Thymus (tissue), 14 donors: ENCODE measurements at places on chromosomes 2 and 18.

- no peaks in the 10 kb centered on the region for H3K27me3 ChIP-seq
- no peak for DNase-seq
- H3K36me3 ChIP-seq: no peaks in the 10 kb centered on the region
- H3K4me1 ChIP-seq: no peaks in the 10 kb centered on the region
These were observed 1.4 kb downstream of the COL3A1 start for GRCh38 chr2:188975497-188976102.

GRCh38 chr2:195486520-195486919 lies 170.5 kb upstream of the SLC39A10 start:
- H3K36me3 ChIP-seq: no peaks in the 10 kb centered on the region
- peaks cover 7% of the 10 kb centered on the region for H3K4me1 ChIP-seq
- H3K4me3 ChIP-seq: no peak overlapping the region
- no peak overlapping the region for H3K27ac ChIP-seq
- H3K27me3 ChIP-seq: no peaks in the 10 kb centered on the region

DNA sequence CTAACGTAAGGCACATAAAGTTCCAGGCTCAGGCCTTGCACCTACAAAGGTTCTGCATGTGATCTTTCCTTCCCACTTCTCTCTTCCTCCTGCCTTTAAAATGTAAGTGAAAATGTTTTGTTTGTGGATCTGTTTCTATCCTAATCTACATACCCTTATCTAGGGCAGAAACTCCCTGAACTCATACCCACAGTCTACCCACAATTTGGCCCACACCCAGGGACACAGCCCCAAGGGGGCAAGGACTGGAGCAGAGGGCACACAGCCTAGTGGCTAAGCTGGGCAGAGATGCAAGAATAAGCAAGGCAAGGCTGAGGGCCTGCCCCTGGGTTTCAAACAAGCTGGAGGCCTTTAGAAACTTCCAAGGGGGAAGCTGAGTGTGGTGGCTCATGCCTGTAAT lies 71.0 kb downstream of the HS1BP3 start:
- DNase-seq: no peak
- H3K27ac ChIP-seq: no peak overlapping the region
- H3K4me1 ChIP-seq: peaks cover 20% of the 10 kb centered on the region
- H3K27me3 ChIP-seq: no peaks in the 10 kb centered on the region

- no peak for DNase-seq
- no peaks in the 10 kb centered on the region for H3K27me3 ChIP-seq
- H3K4me1 ChIP-seq: peaks cover 11% of the 10 kb centered on the region
- peak overlapping the region; percentile 4 for H3K27ac ChIP-seq
- no peaks in the 10 kb centered on the region for H3K36me3 ChIP-seq
These were observed 73.7 kb downstream of the MEIS1 start for GRCh38 chr2:66508484-66509071.

DNA sequence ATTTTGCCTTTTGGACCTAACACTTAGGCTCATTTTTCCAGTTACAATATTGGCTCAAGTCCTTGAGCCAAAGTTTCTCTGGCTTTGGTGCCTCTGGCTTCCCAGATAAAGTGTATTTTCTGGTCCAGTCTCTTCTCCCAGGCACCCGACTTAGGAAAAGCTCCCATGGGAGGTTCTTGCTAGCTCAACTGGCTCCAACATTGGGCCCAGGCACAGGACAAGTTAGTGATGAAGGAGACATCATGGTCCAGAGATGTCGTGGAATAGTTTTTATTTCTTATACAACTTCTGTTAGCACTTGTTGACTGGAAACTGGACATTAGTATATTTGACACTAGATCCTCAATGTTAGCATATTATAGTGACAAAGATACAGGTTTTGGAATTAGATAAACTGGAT lies 8.2 kb upstream of the ZEB2 start:
- no peak for DNase-seq
- peaks cover 4% of the 10 kb centered on the region for H3K4me1 ChIP-seq
- no peak overlapping the region for H3K4me3 ChIP-seq
- H3K27me3 ChIP-seq: peaks cover 5% of the 10 kb centered on the region
- H3K27ac ChIP-seq: no peak overlapping the region
